Pulmonary artery endothelial cell (primary cell): ENCODE measurements at places on chromosomes 7 and 10.

- DNase-seq: no peak
These were observed 83.2 kb downstream of the CAMK1D start for GRCh38 chr10:12432402-12433189.

- DNase-seq: no peak
These were observed 87.5 kb upstream of the GJD4 start for GRCh38 chr10:35517431-35518181.

DNA sequence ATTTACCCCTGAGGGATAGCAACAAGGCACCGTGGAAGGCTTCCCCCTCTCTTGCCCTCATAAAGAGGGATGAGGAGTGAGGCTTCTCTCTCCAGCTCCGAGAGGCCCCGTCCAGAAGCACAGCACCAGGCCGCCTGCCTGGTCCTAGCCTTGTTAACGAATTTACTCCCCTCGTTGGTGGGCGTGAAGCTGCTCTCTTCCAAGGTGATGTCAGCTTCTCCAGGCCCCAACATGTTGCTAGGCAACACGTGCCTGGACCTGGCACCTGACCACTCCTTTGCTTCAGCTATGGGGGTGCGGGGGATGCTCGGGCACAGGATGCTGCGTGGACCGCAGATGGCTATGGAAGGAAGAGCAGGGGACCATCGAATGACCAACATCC is 135.2 kb upstream of the MGMT start:
- DNase-seq: no peak

DNA sequence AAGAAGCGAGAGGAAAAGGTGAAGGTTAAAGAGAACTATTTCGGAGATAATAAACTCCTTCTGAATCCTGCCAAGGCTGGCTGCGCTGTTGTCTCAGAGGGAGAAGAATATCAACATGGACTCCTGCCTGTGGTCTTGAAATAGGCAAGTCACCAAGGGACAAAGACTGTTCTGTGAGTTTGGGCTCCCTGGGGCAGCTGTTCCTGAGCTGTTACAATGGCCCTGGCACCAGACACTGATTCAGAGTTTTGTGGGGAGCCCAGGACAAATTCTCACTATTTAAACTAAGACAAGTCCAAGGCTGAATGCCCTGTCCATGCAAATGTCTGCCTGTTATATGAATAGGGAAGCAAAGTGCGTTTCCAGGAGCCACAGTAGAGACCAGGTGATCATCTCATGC is 81.4 kb downstream of the PRPF18 start:
- DNase-seq: no peak

DNA sequence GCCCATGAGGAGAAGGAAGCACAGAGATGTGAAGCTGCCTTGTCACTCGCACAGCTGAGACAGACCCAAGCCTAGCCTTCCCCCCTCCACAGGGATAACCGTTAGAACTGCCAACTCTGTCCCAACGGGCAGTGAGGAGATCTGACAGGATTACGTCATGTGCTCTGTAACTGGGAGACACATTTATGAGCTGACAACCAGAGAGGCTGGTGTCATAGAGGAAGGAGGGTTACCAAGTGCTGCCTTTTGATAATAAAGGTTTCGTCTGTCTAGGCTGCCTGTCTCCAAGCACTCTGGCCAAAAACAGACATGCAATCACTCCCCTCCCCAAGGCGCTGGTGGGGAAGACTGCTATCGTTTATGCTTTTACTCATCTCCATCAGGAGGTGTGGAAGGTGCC is 165.9 kb downstream of the PLXNA4 start:
- DNase-seq: peak; percentile 35

GRCh38 chr7:12257582-12257981 is 46.5 kb downstream of the TMEM106B start:
- DNase-seq: no peak

GRCh38 chr7:25839084-25839769 is 312.8 kb upstream of the NFE2L3 start:
- no peak for DNase-seq

DNA sequence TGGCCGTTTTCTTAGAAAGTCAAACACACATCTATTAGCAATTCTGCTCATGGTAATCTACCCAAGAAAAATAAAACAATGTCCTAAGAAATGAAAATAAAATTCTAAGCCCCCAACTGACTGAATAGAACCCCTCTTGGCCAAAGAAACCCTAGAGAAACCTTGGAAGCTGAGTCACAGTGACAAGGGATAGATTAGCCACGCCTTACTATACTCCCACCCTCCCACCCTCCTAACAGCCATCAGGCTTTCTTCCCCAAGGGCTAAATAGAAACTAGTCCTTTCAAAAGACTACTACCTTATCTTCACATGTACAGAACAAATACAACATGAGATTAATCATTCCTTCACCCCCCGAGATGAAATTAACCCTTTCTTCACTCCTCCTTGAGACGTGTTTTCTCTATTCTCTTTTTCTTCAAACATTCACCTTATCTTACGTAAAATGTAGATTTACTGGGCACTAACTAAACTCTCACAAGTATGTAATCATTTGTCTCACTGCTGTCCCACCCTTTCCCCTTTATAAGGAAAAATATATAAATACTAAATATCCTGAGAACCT is 57.5 kb downstream of the HTR7 start:
- DNase-seq: no peak

DNA sequence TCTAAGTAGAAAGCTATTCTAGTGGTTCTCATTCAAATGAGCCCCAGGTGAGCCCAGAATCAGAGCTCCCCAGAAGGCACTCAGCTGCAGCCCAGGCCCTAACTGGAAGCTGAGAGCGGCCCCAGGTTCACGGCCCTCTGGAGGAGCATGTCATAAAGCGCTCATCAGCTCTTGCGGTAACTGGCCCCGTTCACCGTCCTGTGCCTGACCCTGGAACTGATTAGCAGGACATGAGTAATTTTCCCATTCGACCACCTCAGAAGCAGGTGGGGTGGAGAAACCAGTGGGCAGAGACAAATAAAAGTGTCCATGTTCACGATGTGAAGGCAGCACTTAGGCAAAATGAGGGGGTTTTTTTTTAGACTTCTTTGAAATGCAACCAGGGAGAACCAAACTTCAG is 136.1 kb upstream of the LYZL2 start:
- no peak for DNase-seq
